Activated CD4-positive, alpha-beta T cell treated with anti-CD3 and anti-CD28 coated beads, Interleukin-2, amount 10 ng/mL, durations not matched to agents 24 days and 14 days (primary cell): ENCODE measurements at places on chromosomes 7 and 10. TPM values are rescaled to one million over a fixed set of nuclear protein-coding genes. Genes with fewer than 3 reads are reported as not detected.

The ZNF736 gene
- total RNA-seq: 18.7 and 22.6 TPM in 2 replicates

The PAPOLB gene
- total RNA-seq: not detected in 2 replicates

The BRAF gene
- 22.4 and 23.5 TPM in 2 replicates for total RNA-seq

The ZC3HAV1L gene
- total RNA-seq: 36.5 and 38.5 TPM in 2 replicates

The HOXA3 gene
- not detected in 2 replicates for total RNA-seq

The DPCD gene
- total RNA-seq: 5.4 and 6.4 TPM in 2 replicates

The CXCL12 gene
- not detected in 2 replicates for total RNA-seq

The ITPRIP gene
- 14.7 and 15.4 TPM in 2 replicates for total RNA-seq

- peaks cover 4% of the 10 kb centered on the region for H3K27me3 ChIP-seq
- DNase-seq: no peak
- no peaks in the 10 kb centered on the region for H3K4me1 ChIP-seq
- H3K27ac ChIP-seq: no peak overlapping the region
These were observed 71.8 kb downstream of the SKAP2 start for GRCh38 chr7:26792576-26792975.

- no peaks in the 10 kb centered on the region for H3K36me3 ChIP-seq
- H3K4me1 ChIP-seq: no peaks in the 10 kb centered on the region
- peaks cover 5% of the 10 kb centered on the region for H3K27me3 ChIP-seq
These were observed 121.5 kb upstream of the PLPP4 start for GRCh38 chr10:120335553-120335952.

- peaks cover 4% of the 10 kb centered on the region for H3K4me1 ChIP-seq
- H3K27ac ChIP-seq: no peak overlapping the region
- peaks cover 7% of the 10 kb centered on the region for H3K27me3 ChIP-seq
- H3K4me3 ChIP-seq: no peak overlapping the region
- no peak for DNase-seq
These were observed 1026.8 kb downstream of the GATA3 start for GRCh38 chr10:9081253-9081652.

- no peak for DNase-seq
- H3K27me3 ChIP-seq: no peaks in the 10 kb centered on the region
- H3K4me1 ChIP-seq: no peaks in the 10 kb centered on the region
These were observed 525.9 kb downstream of the TYW1 start for GRCh38 chr7:67522504-67522903.

- peaks cover 2% of the 10 kb centered on the region for H3K4me1 ChIP-seq
- no peaks in the 10 kb centered on the region for H3K36me3 ChIP-seq
- H3K4me3 ChIP-seq: no peak overlapping the region
- DNase-seq: no peak
- no peak overlapping the region for H3K27ac ChIP-seq
- no peaks in the 10 kb centered on the region for H3K27me3 ChIP-seq
These were observed 88.0 kb downstream of the PDGFA start for GRCh38 chr7:431658-432111.

DNA sequence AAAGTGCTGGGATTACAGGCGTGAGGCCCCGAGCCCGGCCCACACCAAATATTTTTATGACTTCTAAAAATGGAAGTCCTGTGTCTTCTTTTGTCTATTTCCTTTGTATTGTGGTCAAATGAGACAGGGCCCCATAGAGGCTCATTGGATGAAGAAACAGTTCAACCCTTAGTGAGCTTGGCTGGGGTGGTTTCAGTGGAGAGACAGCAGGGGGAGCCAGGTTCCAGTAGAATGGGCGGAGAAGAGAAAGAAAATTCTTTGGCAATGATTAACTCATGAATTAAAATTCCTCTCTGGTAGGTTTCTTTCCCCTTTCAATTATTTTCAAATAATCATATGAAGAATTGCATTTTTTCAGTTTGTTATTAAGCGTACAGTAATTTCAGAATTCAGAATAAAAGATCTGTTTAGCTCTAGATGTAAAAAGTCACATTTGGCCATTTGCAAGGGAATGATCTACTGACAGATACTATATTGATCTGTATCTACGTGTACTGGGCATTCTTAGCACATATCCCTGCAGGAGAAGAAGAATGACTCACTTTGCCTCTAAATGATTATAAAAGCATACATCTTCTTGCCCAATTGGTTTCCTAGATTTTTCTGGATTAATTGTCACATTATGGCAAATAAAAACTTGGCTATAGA, 43.2 kb downstream of the PNLIPRP3 start:
- no peak overlapping the region for H3K4me3 ChIP-seq
- H3K27ac ChIP-seq: no peak overlapping the region

- no peak for DNase-seq
- no peaks in the 10 kb centered on the region for H3K36me3 ChIP-seq
- no peak overlapping the region for H3K27ac ChIP-seq
- H3K4me3 ChIP-seq: no peak overlapping the region
- no peaks in the 10 kb centered on the region for H3K4me1 ChIP-seq
These were observed 30.4 kb upstream of the SHH start for GRCh38 chr7:155842496-155843265.

DNA sequence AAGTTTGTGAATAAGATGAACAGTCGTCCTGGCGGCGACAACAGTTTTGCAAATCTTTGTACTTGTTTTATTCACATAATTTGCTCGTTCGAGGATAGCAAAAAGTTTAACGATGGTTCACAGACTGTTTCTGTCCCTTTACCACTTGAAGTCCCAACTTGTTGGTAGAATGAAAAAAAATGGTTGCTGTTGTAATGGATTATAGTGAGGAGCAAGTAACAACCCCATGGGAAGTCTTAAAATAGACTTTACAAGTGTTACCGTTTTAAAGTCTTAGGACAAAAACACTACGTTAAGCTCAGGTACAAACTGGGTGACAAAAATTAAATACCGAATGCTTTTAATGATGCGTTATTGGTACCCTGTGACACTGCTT, 589 bp downstream of the LSM8 start:
- H3K4me3 ChIP-seq: peak overlapping the region; percentile 99
- no peak for DNase-seq
- H3K27me3 ChIP-seq: no peaks in the 10 kb centered on the region
- H3K4me1 ChIP-seq: peaks cover 32% of the 10 kb centered on the region

- H3K4me3 ChIP-seq: peak overlapping the region; percentile 43
- H3K27me3 ChIP-seq: peaks cover 74% of the 10 kb centered on the region
- DNase-seq: no peak
- peak overlapping the region; percentile 86 for H3K27ac ChIP-seq
- H3K4me1 ChIP-seq: peaks cover 9% of the 10 kb centered on the region
These were observed 1.2 kb downstream of the EN2 start for GRCh38 chr7:155458878-155459699.

- no peak for DNase-seq
- no peaks in the 10 kb centered on the region for H3K36me3 ChIP-seq
- H3K27ac ChIP-seq: no peak overlapping the region
- H3K27me3 ChIP-seq: no peaks in the 10 kb centered on the region
These were observed 88.3 kb downstream of the GALNT17 start for GRCh38 chr7:71220210-71220695.

DNA sequence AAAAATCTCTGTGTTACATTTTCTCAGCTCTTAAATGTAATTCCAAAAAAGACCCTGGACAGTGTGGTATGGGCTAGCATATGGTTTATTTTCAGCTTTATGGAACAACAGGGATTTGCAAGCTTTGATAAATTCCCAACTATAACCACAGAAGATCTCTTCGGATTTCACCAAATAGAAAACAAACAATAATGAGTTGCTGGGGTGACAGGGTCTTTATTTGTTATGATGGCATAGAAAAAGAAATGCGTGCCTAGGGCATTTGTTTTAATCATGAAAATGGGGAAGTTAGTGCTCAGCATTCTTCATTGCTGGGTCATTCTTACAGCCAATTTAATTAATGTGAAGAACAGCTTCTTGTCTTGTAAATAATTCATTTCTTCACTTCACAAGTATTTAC, 139.0 kb downstream of the LRRN3 start:
- H3K27ac ChIP-seq: no peak overlapping the region
- no peaks in the 10 kb centered on the region for H3K36me3 ChIP-seq
- H3K4me1 ChIP-seq: peaks cover 9% of the 10 kb centered on the region
- no peak for DNase-seq
- H3K27me3 ChIP-seq: no peaks in the 10 kb centered on the region

- H3K27ac ChIP-seq: no peak overlapping the region
- H3K4me1 ChIP-seq: peaks cover 6% of the 10 kb centered on the region
- peak overlapping the region; percentile 55 for H3K4me3 ChIP-seq
- H3K27me3 ChIP-seq: peaks cover 62% of the 10 kb centered on the region
- DNase-seq: peak; percentile 95
These were observed 98.8 kb downstream of the CHST15 start for GRCh38 chr10:123994417-123995081.

- no peak overlapping the region for H3K27ac ChIP-seq
- no peak for DNase-seq
- H3K36me3 ChIP-seq: no peaks in the 10 kb centered on the region
- no peaks in the 10 kb centered on the region for H3K27me3 ChIP-seq
These were observed 279.0 kb downstream of the ELFN1 start for GRCh38 chr7:1948887-1949680.

- H3K27me3 ChIP-seq: no peaks in the 10 kb centered on the region
- DNase-seq: no peak
These were observed 23.7 kb downstream of the NMT2 start for GRCh38 chr10:15144788-15145187.

GRCh38 chr7:19519443-19520021, 189.3 kb downstream of the POLR1F start:
- H3K4me3 ChIP-seq: no peak overlapping the region
- H3K27me3 ChIP-seq: no peaks in the 10 kb centered on the region
- no peaks in the 10 kb centered on the region for H3K4me1 ChIP-seq
- no peak for DNase-seq
- H3K27ac ChIP-seq: no peak overlapping the region

GRCh38 chr7:106110885-106111654, 1.0 kb downstream of the SYPL1 start:
- peaks cover 3% of the 10 kb centered on the region for H3K27me3 ChIP-seq
- H3K27ac ChIP-seq: peak overlapping the region; percentile 83
- H3K4me3 ChIP-seq: peak overlapping the region; percentile 84
- peaks cover 42% of the 10 kb centered on the region for H3K4me1 ChIP-seq
- peaks cover 6% of the 10 kb centered on the region for H3K36me3 ChIP-seq

DNA sequence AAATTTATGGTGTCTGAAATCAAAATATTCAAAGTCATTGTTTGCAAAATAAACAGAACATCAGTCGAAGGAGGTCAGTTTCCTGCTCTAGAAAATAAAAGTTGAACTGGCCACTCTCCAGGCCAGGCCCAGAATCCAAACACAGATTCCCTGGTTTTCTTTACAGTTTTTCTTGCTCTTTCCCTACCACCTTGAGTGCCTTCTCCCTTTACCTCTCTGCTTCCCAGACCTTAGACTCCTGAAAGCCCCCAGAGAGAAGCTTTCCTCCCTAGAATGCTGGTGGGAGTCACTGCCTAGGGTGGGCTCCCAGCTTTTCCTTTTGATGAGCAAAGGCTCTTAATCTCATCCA, 6.1 kb downstream of the DNTT start:
- no peaks in the 10 kb centered on the region for H3K4me1 ChIP-seq
- no peak for DNase-seq
- H3K36me3 ChIP-seq: no peaks in the 10 kb centered on the region
- H3K27ac ChIP-seq: no peak overlapping the region

DNA sequence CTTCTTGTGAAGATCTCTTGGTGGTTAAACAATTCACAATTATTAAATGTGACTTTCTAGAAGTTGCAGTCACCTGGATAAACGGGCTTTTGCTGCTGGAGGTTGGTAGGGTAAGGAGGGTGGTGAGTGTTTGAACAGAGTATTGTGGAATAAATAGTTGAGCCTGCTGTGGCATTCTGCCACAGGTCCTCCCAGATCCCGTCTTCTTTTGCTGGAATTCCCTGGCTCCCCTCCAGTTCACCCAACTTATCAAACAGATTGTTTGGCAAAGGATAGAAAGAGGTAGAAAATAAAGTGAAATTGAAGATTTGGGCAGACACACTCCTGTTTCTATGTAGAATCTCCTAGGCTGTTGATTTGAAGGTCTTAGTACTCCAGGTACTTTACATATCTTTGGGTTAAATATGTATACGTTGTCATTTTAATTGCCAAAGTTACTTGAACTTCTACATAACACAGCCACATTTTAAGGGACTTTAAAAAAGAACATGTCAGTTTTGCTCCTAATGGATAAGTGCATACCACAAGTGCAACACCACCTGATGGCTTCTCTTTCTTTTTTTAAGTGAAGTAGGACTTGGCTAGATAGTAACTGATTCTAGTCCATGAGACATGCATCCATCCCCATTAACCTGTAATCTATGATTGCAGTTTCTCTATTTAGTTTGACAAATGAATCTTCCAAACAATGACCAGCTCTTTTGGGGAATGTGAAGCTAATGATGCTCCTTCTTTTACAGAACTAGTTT, 83.0 kb downstream of the ARL4A start:
- H3K4me1 ChIP-seq: peaks cover 2% of the 10 kb centered on the region
- peaks cover 22% of the 10 kb centered on the region for H3K27me3 ChIP-seq
- no peaks in the 10 kb centered on the region for H3K36me3 ChIP-seq
- H3K27ac ChIP-seq: no peak overlapping the region
- no peak for DNase-seq

DNA sequence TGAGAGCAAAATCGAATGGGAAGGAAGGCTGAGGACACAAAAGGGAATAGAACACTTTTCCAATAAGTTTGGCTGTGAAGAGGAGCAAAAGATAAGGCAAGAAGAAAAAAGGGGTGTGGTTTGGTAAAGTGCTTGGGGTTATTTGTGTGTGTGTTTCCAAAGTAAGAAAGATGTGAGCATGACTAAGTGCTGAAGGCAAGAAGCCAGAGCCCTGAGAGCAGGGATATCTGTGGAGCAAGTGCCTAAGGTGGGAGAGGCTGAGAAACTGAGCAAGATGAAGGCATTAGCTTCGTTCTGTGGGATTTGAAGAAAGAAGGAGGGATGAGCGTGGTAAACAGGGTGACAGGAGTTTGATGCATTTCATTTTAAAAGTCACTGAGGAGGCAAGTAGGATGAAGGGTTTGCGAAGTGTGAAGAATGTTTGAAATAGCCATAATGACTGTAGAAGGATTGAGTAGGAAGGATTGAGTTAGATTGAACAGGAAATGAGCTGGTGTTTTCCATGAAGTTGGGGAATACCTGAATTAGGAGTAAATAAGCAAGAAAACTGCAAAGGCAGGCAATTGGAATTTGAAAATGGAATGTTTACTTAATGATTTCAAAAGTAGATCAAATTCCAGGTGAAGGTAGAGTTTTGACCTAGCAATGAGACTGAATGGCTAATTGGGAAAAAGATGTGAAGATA, 19.9 kb upstream of the SP4 start:
- H3K36me3 ChIP-seq: peaks cover 5% of the 10 kb centered on the region
- H3K27me3 ChIP-seq: no peaks in the 10 kb centered on the region
- H3K4me1 ChIP-seq: peaks cover 30% of the 10 kb centered on the region

DNA sequence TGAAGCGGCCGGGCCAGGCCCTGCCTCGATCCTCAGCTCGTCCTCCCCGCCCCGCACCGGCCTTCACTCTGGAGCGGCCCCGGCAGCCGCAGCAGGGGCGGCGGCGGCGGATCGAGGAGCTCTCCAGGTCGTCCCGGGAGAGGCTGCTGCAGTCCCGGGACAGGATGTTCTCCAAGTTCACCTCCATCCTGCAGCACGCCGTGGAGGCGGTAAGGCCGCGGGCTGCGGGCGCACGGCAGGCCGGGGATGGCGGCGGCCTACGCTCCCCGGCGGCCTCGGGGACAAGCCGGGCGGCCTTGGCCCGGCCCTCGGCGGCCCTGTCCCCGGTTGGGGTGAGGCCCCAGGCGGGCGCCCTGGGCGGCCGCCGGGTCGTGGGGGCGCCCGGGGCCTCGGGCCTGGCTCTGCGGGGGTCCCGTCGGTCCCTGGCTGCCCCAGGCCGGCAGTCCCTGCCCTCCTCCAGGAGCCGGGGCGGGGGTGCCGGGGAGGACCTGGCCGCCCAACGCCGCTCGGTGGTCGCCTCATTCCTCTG, 399 bp downstream of the FHIP2A start:
- H3K36me3 ChIP-seq: peaks cover 19% of the 10 kb centered on the region
- no peak for DNase-seq
- H3K27ac ChIP-seq: peak overlapping the region; percentile 96
- H3K4me3 ChIP-seq: peak overlapping the region; percentile 91
- peaks cover 31% of the 10 kb centered on the region for H3K4me1 ChIP-seq

- DNase-seq: no peak
- H3K27ac ChIP-seq: no peak overlapping the region
- H3K36me3 ChIP-seq: no peaks in the 10 kb centered on the region
- H3K27me3 ChIP-seq: no peaks in the 10 kb centered on the region
- no peak overlapping the region for H3K4me3 ChIP-seq
These were observed 46.8 kb upstream of the KCND2 start for GRCh38 chr7:120226188-120226587.
